SK-N-DZ (cell line): ENCODE measurements at places on chromosomes 2 and 18.
A peak's percentile ranks its signal among the peaks of the same experiment; 100 is the strongest.

GRCh38 chr2:222669353-222669752 is 2.1 kb upstream of the MOGAT1 start:
- no peak for DNase-seq

DNA sequence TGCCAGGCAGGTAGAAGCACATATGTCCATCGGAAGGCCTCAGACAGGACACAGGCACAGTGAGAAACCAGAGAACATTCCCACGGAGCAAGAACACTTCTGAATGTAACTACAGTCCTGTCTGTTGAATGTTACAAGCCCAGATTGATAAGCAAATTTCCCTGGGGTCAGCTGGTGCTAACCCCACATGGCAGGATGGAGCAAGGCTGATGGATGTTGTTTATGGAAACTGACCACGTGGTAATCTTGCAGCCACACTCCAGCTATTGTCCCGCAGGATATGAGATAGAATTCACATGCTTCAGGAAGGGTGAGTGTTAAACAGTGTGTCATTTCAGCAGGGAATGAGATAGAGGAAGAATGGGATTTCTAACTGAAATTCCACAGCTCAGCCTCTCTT is 138.8 kb upstream of the COPS8 start:
- DNase-seq = peak; percentile 42

DNA sequence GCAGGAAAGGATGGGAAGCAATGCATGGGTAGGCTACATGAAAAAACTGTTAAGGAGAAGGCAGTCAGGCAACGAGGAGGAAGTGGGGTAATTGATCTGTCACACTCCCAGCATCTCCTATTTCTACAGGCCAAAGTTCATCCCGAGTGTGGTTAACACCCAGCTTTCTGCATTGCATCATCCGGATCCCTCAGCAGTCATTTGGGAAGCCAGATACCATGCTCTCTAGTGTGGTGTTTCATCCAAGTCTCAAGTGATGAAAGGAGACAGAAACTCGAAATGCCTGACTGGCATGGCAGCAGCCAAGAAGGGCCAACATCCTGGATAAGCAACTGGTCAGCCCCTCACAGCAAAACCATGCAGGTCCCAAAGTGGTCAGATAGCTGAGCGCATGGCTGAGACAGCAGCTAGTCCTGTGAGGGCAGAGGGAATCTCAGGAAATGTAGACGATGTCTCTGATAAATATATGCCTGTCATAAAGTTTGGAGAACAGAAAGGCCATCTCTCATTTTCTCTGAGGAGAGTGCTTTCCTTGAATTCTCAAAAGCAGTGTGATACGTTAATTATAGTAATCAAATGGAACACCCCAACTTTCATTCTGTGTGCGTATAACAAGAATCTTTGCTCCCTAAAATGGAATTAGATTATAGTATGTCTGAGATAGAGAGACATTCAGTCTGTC is 24.8 kb upstream of the HNRNPA3 start:
- DNase-seq = no peak

- DNase-seq = no peak
These were observed 370.8 kb downstream of the OSR1 start for GRCh38 chr2:18987592-18988073.

DNA sequence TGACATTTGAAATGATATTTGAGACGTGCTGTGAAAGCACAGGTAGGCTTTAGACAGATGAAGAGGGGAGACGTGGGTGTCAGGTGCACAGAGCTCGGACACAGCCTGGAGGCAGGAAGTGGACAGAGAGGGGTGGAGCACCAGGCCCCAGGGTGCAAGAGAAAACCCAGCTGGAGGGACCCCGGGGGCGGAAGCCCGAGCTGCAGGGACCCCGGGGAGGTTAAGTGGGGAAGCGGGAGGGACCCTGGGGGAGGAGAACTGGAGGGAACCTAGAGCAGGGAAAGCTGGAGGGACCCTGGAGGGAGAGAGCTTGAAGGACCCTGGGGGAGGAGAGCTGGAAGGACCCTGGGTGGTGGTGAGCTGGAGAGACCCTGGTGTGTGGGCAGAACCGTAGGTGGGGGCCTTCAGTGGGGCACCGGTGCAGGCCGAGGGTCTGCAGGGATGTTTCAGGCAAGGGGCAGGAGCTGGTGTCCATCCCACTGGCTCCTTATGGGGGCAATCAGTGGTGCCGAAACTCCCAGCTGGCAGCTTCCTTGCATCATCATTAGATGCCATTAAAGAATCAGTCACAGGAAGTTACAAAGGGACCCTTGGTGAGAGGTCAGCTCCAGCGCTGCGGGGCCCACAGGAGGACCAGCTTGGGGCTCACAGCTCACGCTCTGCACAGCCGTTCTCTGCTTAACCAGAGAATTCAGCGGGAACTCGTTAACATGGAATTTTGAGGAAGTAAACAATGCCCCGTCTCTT is 246.6 kb downstream of the EIPR1 start:
- DNase-seq = no peak

- DNase-seq = no peak
These were observed 17.6 kb upstream of the ZAP70 start for GRCh38 chr2:97695744-97696143.

GRCh38 chr18:31302991-31303390 is 15.0 kb upstream of the DSG1 start:
- no peak for DNase-seq

- DNase-seq = no peak
These were observed 422.5 kb upstream of the SLC8A1 start for GRCh38 chr2:40874380-40874779.

- DNase-seq = no peak
These were observed 259.8 kb downstream of the STK39 start for GRCh38 chr2:167987558-167987957.

DNA sequence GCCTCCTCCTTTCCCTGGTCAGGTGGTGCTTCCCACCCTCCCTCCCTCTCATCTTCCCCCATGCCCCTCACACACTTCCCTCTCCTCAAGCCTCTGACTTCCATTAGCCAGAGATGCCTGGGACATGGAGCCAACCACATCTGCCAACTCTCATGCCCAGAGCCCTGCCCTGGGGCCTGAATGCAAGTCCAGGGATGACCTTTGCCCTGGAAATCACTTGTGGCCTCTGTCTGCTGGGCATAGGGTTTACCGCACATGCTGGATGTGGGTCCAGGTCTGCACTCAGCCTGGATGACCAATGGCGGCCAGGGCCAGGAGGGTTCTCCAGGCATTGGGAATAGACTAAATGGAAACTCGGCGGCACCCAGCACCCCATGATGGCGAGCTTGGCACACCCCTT is 98.9 kb downstream of the SEPTIN10 start:
- no peak for DNase-seq

GRCh38 chr2:189441709-189442074 is 418 bp downstream of the WDR75 start:
- DNase-seq = no peak

GRCh38 chr18:24814521-24814920 is 354.1 kb downstream of the HRH4 start:
- no peak for DNase-seq

DNA sequence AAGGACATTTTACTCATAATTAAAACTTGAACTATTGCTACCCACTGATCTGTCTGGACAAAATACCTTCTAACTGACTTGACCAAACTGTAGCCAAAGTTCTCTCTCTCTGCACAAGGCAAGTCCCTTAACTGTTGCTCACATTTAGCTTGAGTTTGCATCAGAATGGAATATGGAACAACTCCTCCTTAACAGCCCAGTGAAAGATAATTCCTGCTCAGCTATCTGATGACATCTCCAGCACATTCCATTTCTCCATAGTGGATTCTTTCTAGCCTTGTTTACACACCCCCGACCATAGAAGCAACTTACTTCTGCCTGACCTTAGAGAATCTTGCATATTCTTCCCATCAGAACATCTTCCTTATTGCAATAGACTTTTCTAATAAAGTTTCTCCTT is 317.2 kb upstream of the CDH2 start:
- no peak for DNase-seq

- DNase-seq = no peak
These were observed 373 bp upstream of the MTHFD2 start for GRCh38 chr2:74198023-74198460.

- no peak for DNase-seq
These were observed 224.9 kb upstream of the BOD1L2 start for GRCh38 chr18:56921896-56922480.

GRCh38 chr2:128313091-128313836 is 5.4 kb downstream of the HS6ST1 start:
- DNase-seq = peak; percentile 48

DNA sequence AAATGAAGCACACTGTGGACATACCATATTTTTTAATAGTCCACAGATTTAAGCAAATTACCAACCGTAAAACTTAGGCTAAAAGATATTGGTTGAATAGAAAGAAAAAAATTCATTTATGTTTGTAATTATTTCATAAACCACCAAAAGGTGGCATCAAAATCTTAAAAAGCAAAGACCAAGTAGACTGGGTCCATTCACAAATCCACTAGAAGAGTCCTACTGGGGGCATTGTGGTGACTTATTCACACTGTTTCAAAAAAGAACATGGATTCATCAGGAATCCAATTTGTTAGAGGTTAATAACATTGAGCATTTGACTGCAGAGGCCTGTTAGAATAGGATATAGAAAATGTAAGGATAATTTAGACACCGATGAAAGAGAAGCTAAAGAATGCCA is 194.9 kb upstream of the KYNU start:
- no peak for DNase-seq

GRCh38 chr18:24567199-24567598 is 106.8 kb downstream of the HRH4 start:
- no peak for DNase-seq

GRCh38 chr2:70035344-70035844 is 51.9 kb upstream of the PCBP1 start:
- no peak for DNase-seq

DNA sequence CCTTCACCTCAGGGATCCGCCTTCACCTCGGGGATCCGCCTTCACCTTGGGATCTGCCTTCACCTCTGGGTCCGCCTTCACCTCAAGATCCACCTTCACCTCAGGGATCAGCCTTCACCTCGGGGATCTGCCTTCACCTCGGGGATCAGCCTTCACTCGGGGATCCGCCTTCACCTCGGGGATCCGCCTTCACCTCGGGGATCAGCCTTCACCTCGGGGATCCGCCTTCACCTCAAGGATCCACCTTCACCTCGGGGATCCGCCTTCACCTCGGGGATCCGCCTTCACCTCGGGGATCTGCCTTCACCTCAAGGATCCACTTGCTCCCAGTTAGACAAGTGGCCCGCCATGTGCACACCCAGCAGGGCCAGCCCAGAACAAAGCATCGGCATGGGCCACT is 7.3 kb downstream of the KIF1A start:
- DNase-seq = no peak

DNA sequence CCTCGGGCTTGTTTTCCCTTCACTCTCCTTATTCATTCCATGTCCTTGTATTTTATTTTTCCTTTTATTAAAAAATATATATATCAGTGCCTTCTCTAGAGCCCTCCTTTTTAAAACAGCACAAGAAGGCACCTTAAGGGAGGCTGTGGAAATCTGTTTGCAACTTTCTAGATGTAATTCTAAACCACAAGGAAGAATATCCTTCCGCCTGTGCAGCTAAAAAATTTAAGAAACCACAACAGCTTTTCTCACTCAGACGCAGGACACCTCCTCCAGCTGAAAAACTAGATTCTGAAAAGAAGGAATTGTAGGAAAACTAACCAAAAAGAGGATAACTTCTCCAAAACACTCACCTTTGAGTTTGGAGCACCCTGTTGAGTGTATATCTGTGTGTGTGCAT is 142.2 kb downstream of the BCL11A start:
- no peak for DNase-seq

DNA sequence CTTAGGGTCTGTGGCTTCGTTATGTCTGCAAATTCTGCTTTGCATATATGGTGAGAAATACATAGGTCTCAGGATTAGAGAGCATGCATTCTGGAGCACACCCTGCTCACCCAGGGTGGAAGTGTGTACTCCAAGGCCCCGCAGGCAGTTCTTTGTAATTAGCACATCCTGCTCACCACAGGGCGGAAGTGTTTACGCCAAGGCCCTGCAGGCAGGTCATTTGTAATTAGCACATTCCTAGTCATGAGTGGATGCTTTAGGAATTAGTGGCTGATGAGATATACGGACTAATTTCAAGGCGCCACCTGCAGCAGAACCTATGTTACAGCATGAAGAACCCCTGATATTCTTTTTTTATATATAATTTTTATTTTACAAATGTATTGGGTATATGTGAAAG is 4.2 kb downstream of the ALLC start:
- DNase-seq = no peak

DNA sequence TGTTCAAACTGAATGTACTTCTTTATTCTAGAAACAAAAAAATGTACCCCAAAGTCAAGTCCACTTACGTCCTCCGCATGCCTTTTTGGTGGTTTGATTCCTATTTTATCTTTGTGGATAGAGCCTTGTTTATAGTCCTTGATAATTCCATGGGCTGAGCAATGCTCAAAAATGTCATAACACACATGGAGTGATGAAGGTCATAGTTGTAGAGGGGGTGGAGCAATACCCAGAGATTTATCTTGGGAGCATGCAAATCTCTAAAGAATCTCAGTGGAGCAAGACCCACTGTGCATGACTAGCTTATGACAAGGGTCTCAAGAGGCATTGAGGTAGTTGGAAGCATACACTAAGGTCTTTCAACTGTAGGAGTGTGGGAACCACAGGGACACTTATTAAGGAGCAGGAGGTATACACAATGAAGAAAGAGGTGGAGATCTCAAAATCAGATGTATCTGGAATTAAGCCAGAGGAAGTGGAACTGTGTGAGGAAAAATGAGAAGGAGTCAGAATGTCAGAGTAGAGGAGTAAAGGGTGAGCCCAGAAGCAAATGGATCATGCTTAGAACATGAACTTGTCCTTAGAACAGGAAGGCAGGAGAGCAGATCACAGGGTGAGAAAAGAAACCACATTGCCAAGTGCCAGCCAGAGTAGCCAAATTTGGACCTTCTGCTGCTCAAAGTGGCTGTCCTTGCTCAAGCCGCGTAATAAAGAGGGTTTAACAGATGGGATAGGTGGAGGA is 68.1 kb upstream of the STK39 start:
- no peak for DNase-seq

GRCh38 chr2:7154656-7155055 is 237.4 kb downstream of the RNF144A start:
- no peak for DNase-seq

GRCh38 chr2:10497797-10498251 is 49.7 kb upstream of the ODC1 start:
- DNase-seq = no peak
